ENCODE measurements at places on chromosomes 6 and 20.

GRCh38 chr20:16864069-16864468 is 115.9 kb downstream of the OTOR start:
- DNase-seq, result no peak

GRCh38 chr6:84449220-84449619 is 221.8 kb upstream of the CEP162 start:
- no peak for DNase-seq

DNA sequence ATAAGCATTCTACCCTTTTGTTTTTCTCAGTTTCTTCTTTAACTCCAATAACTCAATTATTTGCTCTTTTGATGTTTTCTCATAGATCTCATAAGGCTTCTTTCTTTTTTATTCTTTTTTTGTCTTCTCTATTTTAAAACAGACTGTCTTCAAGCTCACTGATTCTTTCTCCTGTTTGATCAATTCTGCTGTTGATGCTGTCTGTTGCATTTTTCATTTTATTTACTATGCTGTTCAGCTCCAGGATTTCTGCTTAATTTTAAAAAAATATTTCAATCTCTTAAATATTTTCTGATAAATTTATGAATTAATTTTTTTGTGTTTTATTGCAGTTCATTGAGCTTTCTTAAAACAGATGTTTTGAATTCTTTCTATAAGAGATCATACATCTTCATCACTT is 48.1 kb upstream of the SNAP91 start:
- no peak for DNase-seq

- no peak for DNase-seq
Observed at GRCh38 chr6:37302086-37302686, 44.2 kb upstream of the TMEM217 start.

DNA sequence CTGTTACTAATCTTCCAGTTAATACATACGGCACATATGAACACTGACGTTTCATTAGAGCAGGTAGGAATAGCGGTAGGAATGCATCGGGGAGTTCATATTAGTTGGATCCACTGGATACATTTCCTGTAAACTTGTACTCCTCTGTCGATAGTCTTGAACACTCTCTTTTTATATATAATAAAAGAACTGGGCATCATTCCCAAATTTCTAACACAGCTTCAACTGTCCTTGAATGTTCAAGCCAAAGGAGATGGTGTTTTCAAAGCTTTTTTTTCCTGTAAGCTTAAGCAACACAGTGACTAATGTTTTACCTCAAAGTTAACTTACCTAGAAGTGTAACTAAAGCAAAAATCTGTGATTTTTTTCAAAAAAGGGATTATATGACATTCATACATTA is 195.3 kb downstream of the UTRN start:
- no peak for DNase-seq

GRCh38 chr20:18188434-18188833 is 50.8 kb downstream of the KAT14 start:
- DNase-seq, result no peak

DNA sequence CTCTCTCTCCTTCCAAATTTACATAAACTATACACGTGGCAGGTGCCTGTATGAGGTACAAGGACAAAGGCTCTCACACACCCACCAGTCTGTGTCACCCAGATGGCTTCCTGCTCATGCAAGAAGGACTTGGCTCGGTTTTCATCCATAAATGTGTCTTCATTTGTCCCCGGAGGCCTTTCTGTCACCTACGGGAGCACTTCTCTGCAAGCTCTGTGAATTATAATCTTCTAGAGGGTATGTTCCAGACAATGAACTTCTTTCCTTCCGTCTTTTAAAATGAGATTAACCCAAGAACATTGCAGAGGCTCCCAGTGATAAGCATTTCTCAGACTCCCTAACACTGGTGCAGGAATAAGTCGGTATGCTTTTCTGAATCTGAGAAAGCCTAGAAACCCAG is 123.6 kb downstream of the PTPRT start:
- no peak for DNase-seq

DNA sequence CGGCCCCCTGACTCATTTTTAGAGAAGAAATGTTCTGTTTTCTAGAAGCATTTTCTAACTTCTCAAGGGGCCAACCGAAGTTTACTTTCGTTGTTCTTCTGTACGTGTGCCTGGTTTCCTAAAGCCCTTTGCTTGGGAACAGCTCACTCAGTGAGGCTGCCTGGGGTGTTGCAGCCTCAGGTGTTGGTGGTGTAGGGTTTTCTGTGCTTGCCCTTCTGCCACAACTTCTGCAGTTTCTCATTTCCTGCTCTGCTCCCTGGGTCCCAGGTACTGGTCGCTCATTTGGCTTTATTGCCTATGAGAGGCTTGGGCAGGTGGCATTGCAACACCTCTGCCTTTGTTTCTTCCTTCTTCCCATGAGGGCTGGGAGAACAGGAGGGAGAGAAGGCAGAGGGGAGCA is 278.3 kb downstream of the SOX4 start:
- no peak for DNase-seq

DNA sequence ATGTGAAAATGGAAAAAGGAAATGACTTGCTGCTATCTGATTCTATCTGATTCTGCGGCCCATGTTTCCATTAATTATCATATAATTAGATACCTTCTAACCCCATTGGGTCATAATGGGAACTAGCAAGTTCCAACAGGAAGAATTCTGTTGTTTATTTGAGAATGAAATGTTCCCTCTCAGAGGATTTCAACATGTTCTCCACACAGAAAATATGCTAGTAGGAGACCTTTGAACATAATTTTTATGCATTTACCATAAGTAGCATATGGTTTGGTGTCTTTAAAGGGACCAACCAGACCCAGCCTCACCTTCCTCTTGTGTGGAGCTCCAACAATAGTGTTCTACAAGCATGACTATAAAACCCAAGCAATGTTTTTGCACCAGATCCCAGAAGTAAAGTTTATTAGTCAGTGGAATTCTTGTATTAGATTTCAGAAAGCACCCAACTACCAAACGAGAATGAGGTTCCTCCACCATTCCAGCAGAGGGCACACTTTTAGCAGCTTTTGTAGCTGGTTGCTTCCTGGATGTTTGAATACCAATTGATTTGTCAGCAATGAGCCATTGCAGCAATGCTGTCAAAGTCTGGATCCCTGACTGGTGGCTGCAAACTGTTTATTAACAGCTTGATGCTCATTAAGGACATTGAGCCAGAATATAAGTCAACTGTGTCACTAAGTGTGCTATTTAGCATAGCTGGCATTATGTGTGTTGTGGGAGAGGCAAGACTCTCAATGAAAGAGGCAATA is 143.6 kb upstream of the GJE1 start:
- DNase-seq, result no peak

- DNase-seq, result no peak
Observed at GRCh38 chr6:90537027-90537426, 49.8 kb downstream of the MAP3K7 start.

GRCh38 chr6:111938710-111939109 is 65.5 kb upstream of the FYN start:
- DNase-seq, result no peak

DNA sequence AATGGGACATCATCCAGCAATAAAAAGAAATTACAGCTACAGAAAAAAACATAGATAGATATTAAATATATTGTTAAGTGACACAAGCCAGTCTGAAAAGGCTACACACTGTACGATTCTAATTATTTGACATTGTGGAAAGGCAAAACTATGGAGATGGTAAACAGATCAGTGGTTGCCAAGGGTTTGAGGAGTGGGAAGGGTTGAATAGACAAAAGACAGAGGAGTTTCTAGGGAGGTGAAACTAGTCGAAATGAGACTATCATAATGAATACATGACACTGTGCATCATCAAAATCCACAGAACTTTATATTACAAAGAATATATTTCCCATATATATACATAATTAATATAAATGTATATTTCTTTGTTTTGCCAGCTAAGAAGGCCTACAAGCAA is 9.8 kb downstream of the EPM2A start:
- no peak for DNase-seq

DNA sequence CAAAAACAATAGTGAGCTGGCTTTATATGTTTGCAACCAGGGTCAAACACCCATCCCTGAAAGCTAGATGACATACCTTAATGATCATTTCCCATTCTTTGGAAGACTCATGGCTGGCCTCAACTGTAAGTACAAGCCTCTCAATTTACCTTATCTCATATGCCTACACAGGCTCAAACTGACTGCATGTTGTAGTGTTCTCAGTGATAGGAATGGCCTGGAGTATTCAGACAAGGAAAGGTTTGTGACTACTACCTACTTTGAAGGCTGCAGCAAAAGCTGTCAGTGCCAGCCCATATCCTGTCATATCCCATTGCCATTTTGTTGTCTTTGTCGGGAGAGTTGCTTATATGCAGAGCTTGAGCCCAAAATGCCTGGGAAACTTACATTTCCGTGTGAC is 205.2 kb upstream of the MOCS1 start:
- no peak for DNase-seq

DNA sequence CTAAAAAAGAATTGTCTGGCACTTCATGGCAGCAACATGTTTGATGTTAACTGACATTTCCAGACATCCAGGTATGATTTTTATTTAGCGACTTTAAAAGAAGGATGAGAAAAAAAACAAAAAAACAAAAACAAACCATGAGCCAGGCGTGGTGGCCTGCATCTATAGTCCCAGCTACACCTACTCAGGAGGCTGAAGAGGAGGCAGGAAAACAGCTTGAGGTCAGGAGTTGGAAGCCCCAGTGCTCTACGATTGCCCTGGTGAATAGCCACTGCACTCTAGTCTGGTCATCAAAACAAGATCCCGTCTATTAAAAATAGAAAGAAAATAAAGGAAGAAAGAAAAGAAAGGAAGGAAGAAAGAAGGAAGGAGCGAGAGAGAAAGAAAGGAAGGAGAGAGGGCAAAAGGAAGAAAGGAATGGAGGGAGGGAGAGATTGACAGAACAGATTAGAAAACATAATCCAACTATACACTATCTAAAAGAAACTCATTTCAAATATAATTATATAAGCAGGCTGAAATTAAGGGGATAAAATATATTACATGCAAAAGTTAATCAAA is 141.6 kb downstream of the TRIM27 start:
- DNase-seq, result no peak

GRCh38 chr20:25014816-25015215 is 22.3 kb upstream of the APMAP start:
- no peak for DNase-seq

- peak; percentile 19 for DNase-seq
Observed at GRCh38 chr20:62219992-62220665, at the start of gene HRH3. Gene HRH3 (minus strand): TSS chr20:62220278. CDS start chr20:62219970, 308 bp downstream.

- no peak for DNase-seq
Observed at GRCh38 chr20:39849664-39850063, 839.4 kb downstream of the MAFB start.

DNA sequence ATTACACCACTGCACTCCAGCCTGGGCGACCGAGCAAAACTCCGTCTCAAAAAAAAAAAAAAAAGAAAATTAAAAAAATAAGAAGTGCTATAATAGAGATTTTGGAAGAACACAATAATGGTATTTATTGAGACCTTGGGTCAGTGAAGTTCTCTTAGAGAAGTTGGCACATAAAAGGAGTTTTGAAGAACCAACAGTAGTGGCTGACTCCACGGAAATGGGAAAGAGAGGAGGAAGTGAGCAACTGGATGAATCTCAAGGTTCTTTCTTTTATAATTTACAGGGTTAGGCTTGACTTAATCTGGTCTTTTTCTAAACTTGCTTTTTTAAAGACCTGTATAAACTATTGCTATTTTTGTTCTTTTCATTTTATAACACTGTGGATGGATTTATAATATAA is 52.8 kb downstream of the TOMM6 start:
- DNase-seq, result no peak

GRCh38 chr20:57756213-57756612 is 46.4 kb upstream of the PMEPA1 start:
- no peak for DNase-seq

DNA sequence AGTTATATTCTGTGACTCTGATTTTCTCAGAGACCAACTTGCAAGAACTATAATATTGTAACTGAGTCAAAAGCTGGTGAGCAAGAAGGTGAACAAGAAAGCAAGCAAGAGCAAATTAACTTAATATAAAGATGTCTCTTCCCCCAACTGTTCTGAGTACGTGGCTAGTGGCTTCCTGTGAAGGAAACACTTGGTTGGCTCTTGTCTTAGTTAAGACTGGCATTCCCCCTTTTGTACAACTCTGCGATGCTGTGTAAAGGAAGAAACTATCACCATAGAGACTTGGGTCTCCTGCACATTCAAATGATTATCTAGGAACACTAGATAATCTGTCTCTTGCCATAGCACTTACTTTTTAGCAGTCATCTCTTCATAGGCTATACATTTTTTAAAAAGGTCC is 47.3 kb upstream of the TNFAIP3 start:
- no peak for DNase-seq

GRCh38 chr6:20672038-20672437 is 137.8 kb downstream of the CDKAL1 start:
- DNase-seq, result no peak

GRCh38 chr6:117264692-117265409 is 507 bp upstream of the VGLL2 start:
- DNase-seq, result no peak

GRCh38 chr6:143940011-143940597 is 68.0 kb downstream of the PLAGL1 start:
- no peak for DNase-seq

DNA sequence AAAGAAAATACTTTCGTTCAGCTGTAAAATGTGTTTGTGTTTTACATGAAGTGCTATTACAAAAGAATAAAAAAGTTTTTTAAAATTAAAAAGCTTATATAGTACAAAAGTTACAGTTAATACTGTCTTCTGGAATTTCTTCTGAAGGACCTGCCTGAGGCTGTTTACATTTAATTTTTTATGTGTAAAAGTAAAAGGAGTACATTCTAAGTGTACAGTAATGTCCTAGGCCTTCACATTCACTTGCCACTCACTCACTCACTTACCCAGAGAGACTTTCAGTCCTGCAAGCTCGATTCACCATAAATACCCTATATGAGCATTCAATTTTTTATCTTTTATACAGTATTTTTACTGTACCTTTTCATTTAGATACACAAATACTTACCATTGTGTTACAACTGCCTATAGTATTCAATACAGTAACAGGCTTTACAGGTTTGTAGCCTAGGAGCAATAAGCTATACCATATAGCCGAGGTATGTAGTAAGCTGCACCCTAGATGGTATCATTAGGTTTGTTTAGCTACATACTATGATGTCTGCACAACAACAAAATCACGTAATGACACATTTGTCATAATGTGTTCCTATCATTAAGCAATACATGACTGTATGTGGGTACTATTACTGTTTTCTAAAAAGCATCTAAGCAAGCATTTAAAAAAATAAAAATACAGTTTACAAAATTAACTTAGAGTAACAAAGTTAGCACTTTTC is 33.0 kb downstream of the RNF146 start:
- no peak for DNase-seq

DNA sequence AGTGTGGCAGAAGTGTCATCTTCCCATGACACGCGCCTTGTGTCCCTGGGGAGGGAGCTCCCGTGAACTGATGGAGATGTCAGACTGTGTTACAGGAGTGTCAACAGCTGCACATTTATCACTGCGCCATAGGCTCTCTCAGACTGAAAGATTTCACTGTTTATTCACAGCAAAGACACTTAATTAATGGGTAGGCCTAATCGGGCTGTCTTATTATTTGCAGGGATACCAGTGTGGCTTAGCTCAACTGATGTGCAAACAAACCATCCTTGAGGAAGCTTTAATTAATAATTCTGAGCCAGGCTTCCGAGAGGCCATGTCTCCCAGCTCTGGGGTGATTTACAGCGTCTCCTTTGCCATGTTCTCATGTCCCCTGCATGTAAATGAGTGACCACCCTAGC is 771.0 kb downstream of the QKI start:
- no peak for DNase-seq

Data from activated CD4-positive, alpha-beta T cell treated with anti-CD3 and anti-CD28 coated beads, Interleukin-2, amount 50 U/mL, for 24 hours (primary cell).